Activated CD4-positive, CD25-positive, alpha-beta regulatory T cell (primary cell): ENCODE measurements at places on chromosomes 1 and 21.

DNA sequence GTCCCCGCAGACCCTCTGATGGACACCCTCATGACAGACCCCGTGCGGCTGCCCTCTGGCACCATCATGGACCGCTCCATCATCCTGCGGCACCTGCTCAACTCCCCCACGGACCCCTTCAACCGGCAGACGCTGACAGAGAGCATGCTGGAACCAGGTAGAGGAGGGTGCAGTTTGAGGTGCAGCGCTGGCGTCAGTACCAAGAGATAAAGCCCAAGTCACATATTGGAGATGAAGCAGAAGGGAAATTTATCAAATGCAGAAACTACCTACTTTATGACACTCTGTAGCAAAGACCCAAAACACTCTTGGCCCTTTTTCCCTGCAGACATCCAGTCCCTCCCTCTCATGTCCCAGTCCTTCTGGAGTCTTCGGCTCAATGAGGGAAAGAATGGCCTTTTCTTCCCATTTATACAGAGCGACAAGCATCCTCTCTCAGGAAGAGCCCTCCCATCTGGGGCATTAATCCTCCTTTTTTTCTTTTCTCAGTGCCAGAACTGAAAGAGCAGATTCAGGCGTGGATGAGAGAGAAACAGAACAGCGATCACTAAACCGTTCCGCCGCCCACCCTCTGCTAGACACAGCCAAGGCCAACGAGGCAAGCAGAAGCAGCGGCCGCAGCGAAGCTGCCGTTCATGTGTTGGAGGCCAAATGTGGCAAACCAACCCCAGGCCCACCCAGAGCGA, 30.8 kb upstream of the KIF1B start:
- DNase-seq: no peak

DNA sequence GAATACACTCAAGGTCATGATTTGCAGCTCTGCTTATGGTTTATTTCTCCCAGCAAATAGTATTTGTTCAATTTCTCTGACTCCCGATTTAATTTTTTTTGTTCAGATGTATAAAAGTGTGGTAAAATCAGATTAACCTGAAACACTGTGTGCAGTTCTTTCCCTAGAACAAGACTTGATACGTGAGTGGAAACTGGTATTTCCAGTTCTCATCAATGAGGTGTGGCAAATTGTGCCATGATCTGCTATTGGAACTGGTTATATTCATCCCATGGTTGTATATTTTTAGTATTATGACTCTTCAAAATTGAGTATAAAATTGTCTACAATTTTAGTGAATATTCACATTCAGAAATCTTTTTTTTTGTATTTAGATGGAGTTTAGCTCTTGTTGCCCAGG, 76.8 kb upstream of the IVNS1ABP start:
- DNase-seq: no peak

- DNase-seq: no peak
These were observed 375.1 kb downstream of the NPHP4 start for GRCh38 chr1:5617179-5617520.

DNA sequence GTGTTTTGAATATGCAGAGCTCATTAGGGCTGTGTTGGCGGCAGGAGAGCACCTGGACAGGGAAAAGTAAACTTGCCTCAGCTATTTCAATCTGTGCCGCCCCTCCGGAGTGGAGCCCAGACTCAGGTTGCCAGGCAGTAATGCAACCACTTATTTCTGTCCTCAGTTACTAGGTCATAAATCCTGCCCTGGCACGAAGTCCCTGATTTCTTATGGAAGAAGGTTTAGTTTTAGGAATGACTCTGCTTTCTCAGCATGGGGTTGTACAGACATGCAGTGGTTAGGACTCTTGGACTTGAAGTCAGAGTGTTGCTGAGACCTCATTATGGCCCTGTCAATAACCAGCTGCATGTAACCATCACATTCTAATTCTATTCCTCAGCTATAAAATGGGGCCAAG, 98.3 kb upstream of the FGGY start:
- DNase-seq: no peak

DNA sequence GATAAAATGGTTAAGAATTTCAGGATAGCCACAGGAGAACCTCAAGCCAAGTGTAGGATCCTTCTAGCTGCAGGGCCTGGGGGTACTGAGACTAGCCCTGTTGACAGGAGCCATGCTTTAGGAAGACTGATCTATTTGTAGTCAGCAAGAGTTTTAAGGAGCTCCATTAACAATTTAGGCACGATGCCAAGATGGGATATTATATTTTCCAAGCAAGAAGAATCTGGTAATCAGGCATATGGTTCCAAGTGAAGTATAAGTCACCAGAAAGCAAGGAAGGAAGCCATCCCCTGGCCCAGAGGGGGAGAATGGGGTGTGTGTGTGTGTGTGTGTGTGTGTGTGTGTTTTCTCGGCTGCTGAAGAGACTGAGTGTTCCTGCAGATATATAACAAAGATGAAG, 7.0 kb downstream of the IFNAR2 start:
- no peak for DNase-seq

GRCh38 chr1:209249280-209249670, 334.2 kb upstream of the CAMK1G start:
- no peak for DNase-seq

DNA sequence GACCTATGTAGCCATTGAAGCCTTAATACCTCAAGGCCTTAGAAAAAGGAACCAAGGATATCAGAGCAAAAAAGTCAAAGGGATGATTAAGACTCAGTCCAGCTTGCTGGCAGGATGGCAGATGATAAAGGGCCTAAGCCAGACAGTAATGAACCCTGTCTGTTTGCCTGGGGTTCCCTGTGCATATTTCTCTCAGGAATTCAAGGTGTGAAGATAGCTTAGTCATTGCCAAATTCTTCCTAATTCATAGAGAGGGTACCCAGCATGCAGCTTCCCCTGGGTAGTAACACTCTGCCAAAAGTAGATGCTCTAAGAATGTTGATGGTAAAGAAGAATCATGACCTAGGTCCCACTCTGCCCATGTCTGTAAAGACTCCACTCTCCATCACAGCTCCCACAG, 210.6 kb upstream of the COA6 start:
- no peak for DNase-seq

GRCh38 chr21:32359719-32360260, 33.0 kb downstream of the URB1 start:
- no peak for DNase-seq

- DNase-seq: no peak
These were observed 166.1 kb downstream of the PDE4B start for GRCh38 chr1:65958561-65959350.

GRCh38 chr1:44571712-44572571, 102.3 kb downstream of the TMEM53 start:
- no peak for DNase-seq

GRCh38 chr1:115090956-115091355, 1.7 kb upstream of the TSPAN2 start:
- no peak for DNase-seq

DNA sequence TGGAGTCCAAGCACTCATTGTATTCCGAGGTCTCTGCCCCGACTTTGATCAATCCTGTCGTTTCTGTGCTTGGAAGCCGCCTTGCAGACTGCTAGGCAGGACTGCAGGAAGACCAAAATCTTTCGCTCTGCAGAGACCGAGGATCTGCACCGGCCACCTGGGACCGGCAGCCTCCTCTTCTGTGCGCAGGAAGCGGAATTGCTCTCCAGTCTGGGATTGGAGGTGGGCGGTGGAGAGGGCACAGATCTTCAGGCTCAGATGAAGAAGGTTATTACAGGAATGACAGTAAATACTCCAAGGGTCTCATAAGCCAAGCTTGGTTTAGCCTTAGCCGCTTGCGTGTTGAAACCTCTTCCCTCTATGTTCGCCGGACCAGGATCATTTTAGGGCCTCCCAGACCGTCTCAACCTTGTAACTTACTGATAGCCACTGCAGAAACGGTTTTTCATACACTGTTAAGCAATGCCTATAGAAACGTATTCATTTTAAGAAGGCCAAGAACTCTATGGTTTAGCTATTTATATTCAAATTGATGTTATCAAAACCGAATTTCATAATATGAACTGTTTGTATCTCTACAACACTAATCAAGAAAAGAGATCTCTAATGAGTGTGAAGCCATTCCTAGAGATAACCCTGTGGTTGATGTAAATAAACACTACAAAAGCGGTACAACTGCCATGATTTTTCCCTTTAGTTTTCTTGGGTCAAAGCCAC, 1.1 kb downstream of the MIA3 start:
- DNase-seq: no peak

- DNase-seq: no peak
These were observed 24.9 kb downstream of the NGF start for GRCh38 chr1:115313182-115313581.

DNA sequence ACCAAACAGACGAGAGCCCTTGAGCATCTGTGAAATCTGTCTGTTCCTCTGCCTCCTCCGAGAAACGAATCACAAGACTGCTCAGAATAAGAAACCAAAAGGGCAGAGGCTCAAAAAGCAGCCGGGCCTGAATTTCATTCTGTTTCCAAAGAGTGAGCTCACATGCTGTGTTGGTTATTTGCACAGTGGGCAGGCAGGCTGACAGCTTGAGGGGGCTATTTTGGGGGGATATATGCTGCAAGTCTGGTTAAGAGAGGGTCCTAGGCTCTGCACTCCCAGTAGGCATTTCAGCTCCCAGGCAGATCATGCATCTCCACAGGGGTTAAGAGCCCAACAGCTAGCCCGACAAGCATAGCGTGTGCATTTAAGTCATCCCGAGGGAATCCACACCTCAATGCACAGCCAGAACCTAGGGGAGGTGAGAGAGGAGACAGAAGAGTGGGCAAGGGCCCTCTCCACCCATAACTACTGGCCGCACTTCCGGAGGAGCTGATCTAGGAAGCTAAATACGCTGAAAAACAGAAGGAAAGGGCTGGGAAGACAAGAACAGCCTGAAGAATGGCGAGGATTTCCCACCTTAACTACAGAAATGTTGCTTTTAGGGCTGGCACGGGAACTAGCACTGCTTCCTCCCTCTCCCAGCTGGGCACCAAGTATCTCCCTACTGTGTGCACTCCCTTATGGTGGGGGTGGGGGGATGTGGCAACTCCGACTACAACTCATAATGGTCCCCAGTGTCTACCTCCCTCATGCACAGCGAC, 3.7 kb downstream of the PGBD5 start:
- no peak for DNase-seq

DNA sequence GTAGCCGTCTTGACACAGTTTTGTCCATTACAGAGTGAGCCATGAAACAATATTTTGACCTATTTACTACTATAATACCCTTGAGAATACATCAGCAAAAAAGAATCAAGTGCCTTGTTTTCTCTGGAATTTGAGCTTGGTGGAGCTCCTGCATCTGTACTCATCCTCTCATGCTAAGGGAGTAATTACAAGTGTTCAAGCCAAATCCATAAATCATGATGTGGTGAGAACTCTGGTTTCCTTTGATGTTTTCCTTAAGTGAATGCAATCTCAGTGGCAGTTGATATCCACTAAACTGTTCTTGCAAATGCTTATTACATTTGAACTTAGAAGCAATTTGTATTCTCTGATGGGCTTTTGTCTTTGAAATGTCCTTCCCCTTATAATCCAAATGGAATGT, 824.6 kb upstream of the TMPRSS15 start:
- DNase-seq: no peak

DNA sequence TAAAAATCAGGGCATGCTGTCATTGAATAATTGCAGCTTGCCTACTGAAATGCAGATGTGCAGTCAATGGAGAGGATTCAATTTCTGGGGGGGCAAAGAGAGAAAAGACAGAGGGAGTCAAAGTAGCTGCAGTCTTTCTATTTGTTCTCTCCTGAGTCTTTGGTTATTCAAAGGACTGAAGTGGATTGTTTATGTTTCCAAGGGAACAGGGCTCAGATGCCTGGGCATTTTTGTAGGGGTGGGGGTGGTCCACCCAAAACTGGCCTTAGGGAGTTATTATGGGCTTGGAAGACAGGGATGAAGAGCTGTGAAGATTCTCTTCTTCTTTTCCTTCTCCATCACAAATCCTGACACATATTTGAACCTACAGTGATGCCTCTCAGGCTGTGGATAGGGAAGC, 408.8 kb upstream of the DAB1 start:
- DNase-seq: no peak

- DNase-seq: no peak
These were observed 349.5 kb upstream of the VAMP3 start for GRCh38 chr1:7421471-7422075.

DNA sequence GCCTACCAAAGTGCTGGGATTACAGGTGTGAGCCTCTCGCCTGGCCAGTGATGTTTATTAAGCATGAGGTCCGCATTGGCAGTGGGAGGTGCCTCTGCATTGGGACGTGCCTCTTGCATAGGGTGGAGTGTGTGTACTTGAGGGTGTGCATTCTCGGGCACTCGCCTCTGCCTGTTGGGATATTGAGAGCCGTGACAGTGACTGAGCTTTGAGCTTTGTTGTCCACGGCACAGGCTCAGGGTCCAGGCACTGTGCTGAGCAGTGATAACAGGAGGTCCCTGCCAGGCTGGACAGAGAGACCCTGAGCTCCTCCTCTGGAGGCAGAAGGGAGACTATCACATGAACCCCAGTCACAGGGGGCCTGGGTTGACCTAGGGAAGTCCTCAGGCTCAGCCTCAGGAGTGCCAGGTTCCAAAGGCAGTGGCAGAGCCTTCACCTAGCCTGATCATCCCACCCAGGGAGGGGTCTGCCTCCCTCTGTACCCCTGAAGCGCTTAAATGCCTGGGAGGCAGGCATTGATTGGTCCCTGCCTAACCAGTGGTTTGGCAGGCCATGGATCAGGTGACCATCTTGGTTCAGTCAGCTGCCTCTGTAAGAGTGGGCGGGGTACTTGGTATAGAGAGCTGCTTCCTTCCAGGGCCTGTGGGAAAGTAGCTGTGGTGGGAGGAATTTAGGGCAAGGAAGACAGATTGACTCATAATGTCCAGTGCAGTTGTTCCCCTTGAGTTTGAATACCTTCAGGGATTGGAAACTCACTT, 213.8 kb upstream of the TMEM51 start:
- no peak for DNase-seq

GRCh38 chr1:175089136-175089718, 21.6 kb downstream of the TNN start:
- DNase-seq: no peak
